ENCODE measurements at places on chromosomes 1 and 21.

- H3K4me3 ChIP-seq: no peak overlapping the region
- H3K4me1 ChIP-seq: peaks cover 30% of the 10 kb centered on the region
- no peak for DNase-seq
- H3K27me3 ChIP-seq: no peaks in the 10 kb centered on the region
- no peak overlapping the region for H3K27ac ChIP-seq
Observed at GRCh38 chr1:59015708-59016107, 231.9 kb upstream of the JUN start.

DNA sequence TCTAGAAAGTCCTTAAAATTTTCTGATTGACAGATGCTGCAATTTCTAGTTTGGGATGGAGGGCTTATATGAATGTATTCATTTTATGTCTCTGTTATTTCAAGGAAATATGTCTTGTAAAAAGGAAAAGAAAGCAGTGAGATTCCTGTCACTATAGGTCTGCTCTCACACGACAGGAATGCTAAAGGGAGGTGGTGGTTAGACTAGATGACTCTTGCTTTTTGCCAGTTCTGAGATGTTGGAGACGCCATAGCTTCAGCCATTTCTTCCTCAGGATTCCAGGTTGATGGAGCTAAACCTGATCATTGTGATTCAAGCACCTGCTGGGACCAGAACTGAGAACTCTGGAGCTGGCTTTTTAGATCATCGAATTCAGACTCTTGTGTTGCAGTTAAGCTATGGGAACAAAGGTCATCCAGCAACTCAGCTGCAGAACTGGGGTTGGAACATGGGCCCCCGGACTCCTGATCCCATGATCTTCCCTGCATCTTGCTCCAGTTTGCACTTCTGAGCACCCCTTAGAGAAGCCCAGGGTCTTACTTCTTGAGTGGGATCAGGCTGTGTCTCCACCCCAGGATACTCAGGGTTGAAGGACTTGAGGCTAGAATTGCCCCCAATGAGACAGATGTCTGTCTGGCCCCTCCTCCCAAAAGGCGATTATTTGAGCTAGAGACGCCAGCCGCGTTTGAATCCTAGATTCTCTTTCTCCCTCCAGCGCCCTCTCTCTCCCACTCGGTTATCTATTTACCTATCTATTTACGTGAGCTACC is 46.7 kb upstream of the FOXO6 start:
- peaks cover 2% of the 10 kb centered on the region for H3K4me1 ChIP-seq
- H3K4me3 ChIP-seq: no peak overlapping the region
- H3K27ac ChIP-seq: no peak overlapping the region
- H3K27me3 ChIP-seq: no peaks in the 10 kb centered on the region
- DNase-seq: no peak

GRCh38 chr1:169309178-169310166 is 58.1 kb downstream of the NME7 start:
- no peaks in the 10 kb centered on the region for H3K27me3 ChIP-seq
- peak overlapping the region; percentile 2 for H3K27ac ChIP-seq
- peaks cover 27% of the 10 kb centered on the region for H3K4me1 ChIP-seq
- peak overlapping the region; percentile 61 for H3K4me3 ChIP-seq

DNA sequence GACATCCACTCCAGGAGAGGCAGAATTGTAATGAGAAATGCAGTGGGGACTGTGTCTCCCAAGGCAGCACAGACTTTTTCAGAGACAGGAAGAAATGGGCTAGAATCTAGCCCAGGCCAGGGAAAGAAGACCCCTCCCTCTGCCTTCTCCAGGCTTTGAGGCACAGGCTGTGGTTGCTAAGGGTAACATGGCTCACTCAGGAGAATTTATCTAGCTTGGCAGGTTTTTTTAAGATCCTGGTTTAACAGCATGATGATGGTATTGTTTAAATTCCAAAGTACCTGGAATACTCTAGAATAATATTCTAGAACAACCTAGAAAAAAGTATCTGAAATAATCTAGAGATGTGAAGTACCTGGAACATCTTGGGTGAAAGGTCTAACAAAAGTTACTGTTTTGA is 125.6 kb downstream of the URB2 start:
- H3K4me1 ChIP-seq: peaks cover 10% of the 10 kb centered on the region
- no peak overlapping the region for H3K4me3 ChIP-seq
- H3K36me3 ChIP-seq: no peaks in the 10 kb centered on the region
- H3K27me3 ChIP-seq: peaks cover 2% of the 10 kb centered on the region

GRCh38 chr21:25638660-25639550 is at the start of gene JAM2:
TSS of gene JAM2 (plus strand) at chr21:25639258. CDS start at chr21:25639822, 564 bp downstream.
- peaks cover 16% of the 10 kb centered on the region for H3K4me1 ChIP-seq
- H3K27me3 ChIP-seq: peaks cover 45% of the 10 kb centered on the region
- peak; percentile 62 for DNase-seq
- H3K27ac ChIP-seq: peak within 1 kb of the TSS; percentile 5
- H3K36me3 ChIP-seq: no peaks in the 10 kb centered on the region

DNA sequence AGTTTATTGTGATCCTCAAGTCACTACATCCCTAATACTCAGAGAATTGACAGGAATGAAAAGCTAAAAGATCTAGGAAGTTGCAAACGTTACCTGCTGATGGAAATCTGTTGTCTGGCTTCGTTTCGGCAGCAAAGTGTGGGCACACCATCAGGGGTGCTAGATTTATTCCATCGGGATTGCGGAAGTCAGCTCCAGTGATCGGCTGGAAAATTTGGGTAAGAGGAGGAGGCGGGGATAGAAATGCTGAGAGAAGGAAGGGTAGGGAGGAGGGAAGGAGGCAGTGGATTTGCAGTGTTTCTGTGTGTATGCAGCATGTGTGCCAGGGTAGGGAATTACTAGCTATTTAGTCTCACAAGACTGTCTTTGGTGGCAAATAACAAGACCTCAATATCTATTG is at the start of gene CTSK:
Gene CTSK (minus strand): TSS at position 140 of the 400 bp plus-strand sequence. CDS start 1,455 bp downstream, outside the sequence.
- no peak for DNase-seq
- peaks cover 14% of the 10 kb centered on the region for H3K4me1 ChIP-seq
- no peak within 1 kb of the TSS for H3K27ac ChIP-seq

DNA sequence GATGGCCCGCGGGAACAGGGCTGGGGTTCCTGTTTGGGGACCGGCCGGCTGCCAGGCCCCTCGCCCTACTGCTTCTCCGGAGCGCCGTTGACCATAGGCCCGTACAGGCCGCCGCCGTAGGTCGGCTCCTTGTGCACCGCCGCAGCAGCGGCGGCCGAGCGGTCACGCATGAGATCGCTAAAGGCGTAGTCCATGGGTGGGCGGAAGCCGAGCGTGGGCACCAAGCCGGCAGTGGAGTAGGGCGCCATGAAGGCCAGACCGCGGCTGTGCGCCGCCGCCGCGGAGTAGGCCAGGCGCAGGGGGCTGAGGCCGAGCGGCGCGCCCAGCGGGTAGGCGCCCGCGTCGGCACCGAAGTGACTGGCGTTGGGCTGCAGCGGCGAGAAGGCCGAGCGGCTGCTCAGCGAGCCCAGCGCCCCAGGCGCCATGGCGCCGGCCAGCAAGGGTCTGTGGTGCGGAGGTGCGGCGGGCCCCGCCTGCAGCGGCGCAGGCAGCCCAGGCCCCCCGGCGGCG is 4.6 kb downstream of the DMRTA2 start:
- H3K36me3 ChIP-seq: peaks cover 3% of the 10 kb centered on the region
- peaks cover 78% of the 10 kb centered on the region for H3K27me3 ChIP-seq
- no peak overlapping the region for H3K27ac ChIP-seq
- DNase-seq: no peak
- peaks cover 37% of the 10 kb centered on the region for H3K4me1 ChIP-seq
- H3K4me3 ChIP-seq: no peak overlapping the region

GRCh38 chr1:95974586-95974985 is 740.6 kb downstream of the RWDD3 start:
- no peaks in the 10 kb centered on the region for H3K36me3 ChIP-seq
- H3K27ac ChIP-seq: no peak overlapping the region
- no peaks in the 10 kb centered on the region for H3K4me1 ChIP-seq
- no peak for DNase-seq
- no peak overlapping the region for H3K4me3 ChIP-seq

- H3K27me3 ChIP-seq: no peaks in the 10 kb centered on the region
- DNase-seq: no peak
- H3K4me3 ChIP-seq: no peak overlapping the region
Observed at GRCh38 chr21:44006017-44006619, 6.0 kb upstream of the TRAPPC10 start.

- no peak for DNase-seq
- no peaks in the 10 kb centered on the region for H3K4me1 ChIP-seq
- no peak overlapping the region for H3K4me3 ChIP-seq
Observed at GRCh38 chr21:33848249-33848953, 67.2 kb downstream of the ATP5PO start.

DNA sequence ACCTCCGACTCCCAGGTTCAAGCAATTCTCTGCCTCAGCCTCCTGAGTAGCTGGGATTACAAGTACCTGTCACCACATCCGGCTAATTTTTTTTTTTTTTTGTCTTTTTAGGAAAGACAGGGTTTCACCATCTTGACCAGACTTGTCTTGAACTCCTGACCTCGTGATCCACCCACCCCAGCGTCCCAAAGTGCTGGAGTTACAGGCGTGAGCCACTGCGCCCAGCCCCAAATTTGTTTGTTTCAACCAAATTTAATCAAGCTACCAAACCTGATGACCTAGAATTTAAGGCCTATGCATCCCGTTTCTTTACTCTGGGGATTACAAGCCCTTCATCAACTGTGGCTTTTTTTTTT is 58.3 kb upstream of the TBX15 start:
- H3K36me3 ChIP-seq: peaks cover 35% of the 10 kb centered on the region
- no peaks in the 10 kb centered on the region for H3K4me1 ChIP-seq
- no peak for DNase-seq
- H3K27ac ChIP-seq: no peak overlapping the region

GRCh38 chr1:204114606-204115005 is 37.2 kb downstream of the ETNK2 start:
- H3K27ac ChIP-seq: no peak overlapping the region
- no peaks in the 10 kb centered on the region for H3K4me1 ChIP-seq
- H3K36me3 ChIP-seq: no peaks in the 10 kb centered on the region
- no peak overlapping the region for H3K4me3 ChIP-seq

- H3K27ac ChIP-seq: peak overlapping the region; percentile 82
- H3K4me3 ChIP-seq: no peak overlapping the region
- no peaks in the 10 kb centered on the region for H3K27me3 ChIP-seq
Observed at GRCh38 chr1:16391411-16391810, 24.4 kb downstream of the SZRD1 start.

DNA sequence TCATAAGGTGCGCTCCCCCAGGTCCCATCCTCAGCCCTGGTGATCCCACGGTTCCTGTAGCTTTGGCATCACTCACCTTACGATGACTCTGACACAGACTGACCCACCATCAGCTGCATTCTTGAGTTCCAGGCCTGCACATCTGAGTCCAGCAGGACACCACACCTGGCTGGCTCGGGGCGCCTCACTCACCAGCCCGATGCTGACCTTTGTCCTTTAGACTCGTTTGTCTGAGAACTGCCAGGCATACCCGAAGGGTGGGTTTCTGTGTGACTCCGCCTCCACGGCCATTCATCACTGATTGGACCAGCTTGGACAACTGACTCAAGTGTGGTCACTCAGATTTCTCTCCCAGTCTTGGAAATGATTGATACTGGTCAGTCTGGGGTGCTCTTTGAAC is 129.4 kb upstream of the CSF3R start:
- no peak for DNase-seq
- H3K27me3 ChIP-seq: no peaks in the 10 kb centered on the region
- no peak overlapping the region for H3K27ac ChIP-seq
- no peak overlapping the region for H3K4me3 ChIP-seq
- H3K4me1 ChIP-seq: peaks cover under 1% of the 10 kb centered on the region
- no peaks in the 10 kb centered on the region for H3K36me3 ChIP-seq

DNA sequence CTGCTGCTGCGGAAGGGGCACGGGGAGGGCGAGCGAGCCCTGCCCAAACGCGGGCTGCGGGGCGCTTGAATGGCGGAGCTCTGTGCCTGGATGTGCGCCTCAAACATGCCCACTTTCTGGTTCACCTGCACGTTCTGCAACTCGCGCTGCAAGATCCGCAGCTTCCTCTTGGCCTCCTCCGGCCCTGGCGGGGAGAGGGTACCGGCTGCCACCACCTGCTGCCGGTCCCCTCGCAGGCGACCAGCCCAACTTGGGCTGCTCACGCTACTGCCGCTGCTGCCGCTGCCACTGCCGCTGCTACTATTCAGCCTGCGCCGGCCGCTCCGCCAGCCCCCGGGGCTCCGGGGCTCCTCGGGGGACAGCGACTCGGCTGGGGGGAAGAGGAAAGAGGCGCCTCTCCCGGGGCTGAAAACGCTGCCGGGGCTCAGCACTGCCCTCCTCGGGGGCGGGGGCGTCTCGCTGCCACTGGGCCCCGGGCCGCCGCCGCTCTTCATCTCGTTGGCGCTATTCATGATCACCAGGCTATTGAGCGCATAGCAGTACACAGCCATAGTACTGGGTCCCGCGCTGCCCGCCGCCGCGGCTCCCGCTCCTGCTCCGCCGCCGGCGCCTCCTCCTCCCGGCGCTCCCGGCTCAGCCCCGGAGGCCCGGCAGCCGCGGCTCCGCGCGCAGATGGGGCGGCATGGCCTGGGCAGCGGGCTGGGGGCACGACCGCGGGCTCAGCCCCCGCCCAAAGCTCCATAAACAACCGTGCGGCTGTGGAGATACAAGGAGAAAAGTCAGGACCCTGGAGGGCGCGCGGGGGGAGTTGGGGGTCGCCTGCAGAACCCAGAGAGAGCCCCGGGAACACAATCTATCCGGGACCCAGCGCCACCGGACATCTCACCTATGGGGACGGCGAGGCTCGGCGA is 1.9 kb downstream of the ITPKB start:
- H3K27me3 ChIP-seq: no peaks in the 10 kb centered on the region
- H3K4me3 ChIP-seq: peak overlapping the region; percentile 92
- peak overlapping the region; percentile 88 for H3K27ac ChIP-seq
- peak; percentile 73 for DNase-seq

DNA sequence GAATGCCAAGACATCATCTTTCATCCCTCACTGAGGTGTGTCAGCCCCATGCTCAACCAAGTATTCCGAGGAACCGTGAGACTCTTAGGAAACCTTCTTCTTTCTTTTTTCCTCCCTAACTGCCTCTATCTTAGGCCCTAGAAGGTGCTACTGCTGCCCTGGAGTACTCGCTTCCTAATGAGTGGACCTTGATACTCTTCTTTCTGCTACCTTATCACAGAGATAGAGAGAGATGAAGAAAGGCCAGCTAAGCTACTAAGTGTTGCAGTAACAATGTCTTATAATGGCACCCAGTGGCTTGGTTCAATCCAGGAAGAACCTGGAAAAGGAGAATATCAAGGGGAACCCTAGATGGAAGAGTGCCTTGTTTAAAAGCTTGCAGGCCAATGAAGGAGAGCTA is 86.6 kb downstream of the KIRREL1 start:
- no peak overlapping the region for H3K4me3 ChIP-seq
- H3K4me1 ChIP-seq: no peaks in the 10 kb centered on the region
- no peaks in the 10 kb centered on the region for H3K36me3 ChIP-seq
- H3K27ac ChIP-seq: no peak overlapping the region
- DNase-seq: no peak

- peak overlapping the region; percentile 51 for H3K4me3 ChIP-seq
- peak; percentile 61 for DNase-seq
- H3K4me1 ChIP-seq: peaks cover 54% of the 10 kb centered on the region
- H3K27me3 ChIP-seq: no peaks in the 10 kb centered on the region
Observed at GRCh38 chr1:7948960-7949359, 8.3 kb upstream of the TNFRSF9 start.

GRCh38 chr1:196193896-196194559 is 414.2 kb downstream of the KCNT2 start:
- no peaks in the 10 kb centered on the region for H3K27me3 ChIP-seq
- no peak overlapping the region for H3K27ac ChIP-seq
- H3K36me3 ChIP-seq: no peaks in the 10 kb centered on the region
- DNase-seq: no peak
- H3K4me1 ChIP-seq: no peaks in the 10 kb centered on the region

GRCh38 chr1:93023281-93023680 is 55.8 kb upstream of the MTF2 start:
- peaks cover 2% of the 10 kb centered on the region for H3K27me3 ChIP-seq
- no peaks in the 10 kb centered on the region for H3K4me1 ChIP-seq
- no peak for DNase-seq

- no peak overlapping the region for H3K27ac ChIP-seq
- H3K4me1 ChIP-seq: no peaks in the 10 kb centered on the region
- no peaks in the 10 kb centered on the region for H3K27me3 ChIP-seq
- no peak overlapping the region for H3K4me3 ChIP-seq
Observed at GRCh38 chr1:74343216-74343615, 108.0 kb downstream of the TNNI3K start.

All from activated CD8-positive, alpha-beta T cell treated with anti-CD3 and anti-CD28 coated beads for 36 hours (primary cell).